ENCODE measurements at places on chromosomes 11 and 22. TPM values are rescaled to one million over a fixed set of nuclear protein-coding genes. Genes with fewer than 3 reads are reported as not detected.

Gene ALG8
- 30.3 TPM for total RNA-seq

Gene C11orf87
- 0.27 TPM for total RNA-seq

Gene LDHAL6A
- not detected for total RNA-seq

Gene GGT1
- total RNA-seq: 3.1 TPM

Gene SDHD
- total RNA-seq: 19.7 TPM

Gene OR4C5
- not detected for total RNA-seq

Gene LRRC4C
- total RNA-seq: 0.64 TPM

Gene SMIM35
- not detected for total RNA-seq

Gene C1QTNF4
- total RNA-seq: 7.0 TPM

Gene RFPL1
- not detected for total RNA-seq

Gene KRTAP5-9
- 0.76 TPM for total RNA-seq

Gene TOLLIP
- 67.5 TPM for total RNA-seq

Gene OR6A2
- 0.56 TPM for total RNA-seq

Gene ZNF280A
- not detected for total RNA-seq

Gene SLC29A2
- 2.8 TPM for total RNA-seq

Gene C11orf91
- not detected for total RNA-seq

Gene P2RX6
- 1.5 TPM for total RNA-seq

Gene CRYAB
- 0.64 TPM for total RNA-seq

Gene MISFA
- 1.7 TPM for total RNA-seq

Gene OSBP2
- 18.3 TPM for total RNA-seq

Gene NLRX1
- total RNA-seq: 1.7 TPM

Gene ARHGEF17
- total RNA-seq: 43.3 TPM

Gene OR10D3
- 0.29 TPM for total RNA-seq

Gene CKAP5
- 193 TPM for total RNA-seq

Gene C11orf24
- 58.4 TPM for total RNA-seq

Gene E2F8
- total RNA-seq: 0.34 TPM

Gene C11orf16
- total RNA-seq: not detected
